ENCODE measurements at places on chromosomes 3 and 15.

GRCh38 chr3:108183181-108183580 lies 39.0 kb downstream of the IFT57 start:
- no peak for DNase-seq

GRCh38 chr3:124492824-124493223 lies 237.4 kb upstream of the UMPS start:
- peak; percentile 56 for DNase-seq

DNA sequence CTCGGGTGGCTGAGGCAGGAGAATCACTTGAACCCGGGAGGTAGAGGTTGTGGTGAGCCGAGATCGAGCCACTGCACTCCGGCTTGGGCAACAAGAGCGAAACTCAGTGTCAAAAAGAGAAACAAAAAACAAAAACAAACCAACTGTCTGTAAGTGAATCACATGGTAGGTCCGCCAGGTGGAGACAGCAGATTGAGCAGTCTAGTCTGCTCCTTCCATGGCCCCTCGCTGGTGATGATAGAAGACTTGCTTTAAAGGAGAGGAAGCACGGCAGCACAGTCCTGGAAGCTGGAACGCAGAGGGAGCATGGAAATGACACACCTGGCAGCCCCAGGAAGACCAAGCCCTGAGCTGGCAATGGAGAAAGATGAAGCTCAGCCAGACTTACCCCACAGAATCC lies 31.4 kb upstream of the MGLL start:
- no peak for DNase-seq

DNA sequence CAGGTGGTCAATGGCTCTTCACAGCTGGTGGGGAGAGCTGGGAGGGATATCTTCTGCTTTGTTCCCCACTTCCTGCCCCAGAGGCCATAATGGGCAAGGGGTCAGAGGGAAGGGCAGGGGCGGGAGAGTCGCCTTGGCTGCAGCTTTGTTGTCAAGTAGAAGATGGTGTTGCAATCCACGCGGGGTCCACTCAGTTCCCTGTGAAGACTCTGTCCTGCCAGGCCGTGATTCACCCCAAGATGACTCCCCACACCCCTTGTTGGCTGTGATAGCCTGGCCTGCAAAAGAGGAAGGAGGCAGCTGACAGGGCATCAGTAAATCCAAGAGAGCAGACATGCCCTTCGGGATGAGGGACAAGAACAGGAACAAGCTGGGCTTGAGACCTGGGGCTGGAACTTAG lies 6.9 kb downstream of the GALNT15 start:
- no peak for DNase-seq

GRCh38 chr3:128413413-128414205 lies 53.1 kb downstream of the DNAJB8 start:
- no peak for DNase-seq

- DNase-seq: no peak
These were observed 50.1 kb downstream of the PPM1L start for GRCh38 chr3:160806094-160806493.

GRCh38 chr3:188956839-188957489 lies 214.8 kb upstream of the TPRG1 start:
- DNase-seq: no peak

- no peak for DNase-seq
These were observed 34.4 kb downstream of the SLCO3A1 start for GRCh38 chr15:91887921-91888373.

DNA sequence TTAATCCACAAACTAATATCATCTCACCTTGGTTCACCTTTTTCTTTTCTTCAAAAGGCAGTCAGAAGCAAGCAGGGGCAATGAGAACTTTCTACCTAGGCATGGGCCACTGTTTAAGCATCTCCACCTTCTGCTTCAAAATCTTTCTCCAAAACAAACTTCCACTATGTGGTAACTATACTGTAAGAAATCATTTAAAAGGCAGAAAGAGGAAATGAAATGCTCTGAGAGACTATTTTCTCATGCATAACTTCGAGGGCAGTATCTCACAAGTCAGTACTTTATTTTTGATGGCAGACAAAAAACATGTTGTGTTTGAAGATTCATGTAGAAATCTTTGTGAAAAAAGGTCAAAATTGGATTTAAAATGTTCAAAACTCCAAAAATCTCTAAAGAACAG lies 419.7 kb downstream of the ZBTB20 start:
- no peak for DNase-seq

- no peak for DNase-seq
These were observed 33.5 kb downstream of the UMPS start for GRCh38 chr3:124763644-124764358.

- no peak for DNase-seq
These were observed 28.8 kb upstream of the MAGEF1 start for GRCh38 chr3:184740509-184741258.
